ENCODE measurements at places on chromosomes 16 and 17.

DNA sequence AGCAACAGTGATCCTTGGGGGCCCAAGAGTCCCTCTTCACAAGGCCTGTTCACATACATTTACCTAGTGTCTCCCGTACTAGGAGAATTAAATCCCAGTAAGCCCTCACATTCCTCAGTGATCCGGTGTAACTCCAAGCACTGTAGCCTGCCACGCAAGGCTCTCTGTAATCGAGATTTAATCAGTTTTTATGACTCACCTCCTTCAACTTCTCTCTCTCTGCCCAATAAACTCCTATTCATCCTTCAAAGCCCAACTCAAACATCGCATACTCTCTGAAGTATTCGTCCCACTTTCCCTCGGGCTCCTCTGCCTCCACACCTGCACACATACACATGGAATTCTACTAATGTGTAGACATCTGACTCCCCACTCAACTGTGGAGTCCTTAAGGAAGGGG, 141.8 kb downstream of the CMIP start:
- no peak for DNase-seq

GRCh38 chr16:82954224-82954929, 327.6 kb downstream of the CDH13 start:
- DNase-seq = no peak

DNA sequence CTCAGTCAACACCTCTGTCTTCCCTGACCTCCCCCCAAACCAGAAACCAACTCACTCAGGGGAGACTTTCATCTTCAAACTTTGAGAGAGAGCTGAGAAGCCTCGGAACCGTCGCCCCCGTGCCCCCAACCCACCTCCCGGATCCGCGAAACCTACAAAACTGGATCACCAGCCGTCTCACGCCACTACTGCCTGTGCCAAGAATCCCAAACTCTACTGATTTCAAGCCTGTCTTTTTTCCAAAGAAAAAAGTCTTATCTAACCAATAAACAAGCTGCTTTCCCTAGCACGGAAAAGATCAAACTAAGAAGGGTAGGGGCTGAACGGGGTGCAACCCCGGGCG, 2.0 kb downstream of the AXIN2 start:
- DNase-seq = no peak

GRCh38 chr16:68715471-68715870, 21.6 kb upstream of the CDH1 start:
- no peak for DNase-seq

- no peak for DNase-seq
These were observed 1.4 kb downstream of the CDH11 start for GRCh38 chr16:65120461-65120830.

GRCh38 chr16:54073356-54073755, 213.2 kb downstream of the IRX3 start:
- DNase-seq = no peak

DNA sequence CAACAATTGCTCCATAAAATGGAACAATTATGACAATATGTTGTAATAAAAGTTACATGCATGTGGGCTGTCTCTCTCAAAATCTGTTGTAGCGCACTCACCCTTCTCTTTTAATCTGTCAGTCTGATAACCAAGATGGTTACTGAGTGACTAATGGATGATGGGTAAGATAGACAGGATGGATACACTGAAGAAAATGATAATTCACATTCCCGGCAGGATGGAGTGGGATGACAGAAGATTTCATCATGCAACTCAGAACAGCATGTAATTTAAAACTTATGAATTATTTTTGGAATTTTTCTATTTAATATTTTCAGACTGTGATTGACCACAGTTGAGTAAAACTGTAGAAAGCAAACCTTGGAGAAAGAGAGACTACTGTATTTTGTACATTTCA, 30.5 kb downstream of the CDH13 start:
- DNase-seq = no peak

GRCh38 chr17:39678340-39679116, 9.3 kb downstream of the PGAP3 start:
- DNase-seq = no peak

- no peak for DNase-seq
These were observed 74.5 kb downstream of the RAI1 start for GRCh38 chr17:17755715-17756114.

- no peak for DNase-seq
These were observed 582.9 kb upstream of the RBFOX1 start for GRCh38 chr16:6749698-6750097.

GRCh38 chr17:77537566-77537965, 396.8 kb downstream of the SEC14L1 start:
- no peak for DNase-seq

DNA sequence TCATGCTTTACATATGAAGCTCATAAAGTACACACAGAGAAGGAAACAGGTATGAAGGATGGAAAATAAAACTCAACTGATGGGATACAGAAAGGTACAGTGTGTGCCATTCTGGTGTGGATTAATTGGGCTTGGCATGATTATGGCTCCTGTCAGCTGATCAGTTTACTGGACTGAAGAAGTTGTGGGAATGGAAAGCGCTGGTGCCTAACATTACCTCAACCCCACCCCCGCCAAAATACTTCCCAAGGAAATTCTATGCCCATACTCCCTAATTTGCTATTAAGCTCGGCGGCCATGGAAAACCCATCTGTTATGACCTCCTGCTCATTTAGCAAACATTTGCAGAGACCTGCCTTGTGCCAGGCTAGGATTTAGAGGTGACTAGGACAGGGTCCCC, 16.6 kb upstream of the PMFBP1 start:
- no peak for DNase-seq

DNA sequence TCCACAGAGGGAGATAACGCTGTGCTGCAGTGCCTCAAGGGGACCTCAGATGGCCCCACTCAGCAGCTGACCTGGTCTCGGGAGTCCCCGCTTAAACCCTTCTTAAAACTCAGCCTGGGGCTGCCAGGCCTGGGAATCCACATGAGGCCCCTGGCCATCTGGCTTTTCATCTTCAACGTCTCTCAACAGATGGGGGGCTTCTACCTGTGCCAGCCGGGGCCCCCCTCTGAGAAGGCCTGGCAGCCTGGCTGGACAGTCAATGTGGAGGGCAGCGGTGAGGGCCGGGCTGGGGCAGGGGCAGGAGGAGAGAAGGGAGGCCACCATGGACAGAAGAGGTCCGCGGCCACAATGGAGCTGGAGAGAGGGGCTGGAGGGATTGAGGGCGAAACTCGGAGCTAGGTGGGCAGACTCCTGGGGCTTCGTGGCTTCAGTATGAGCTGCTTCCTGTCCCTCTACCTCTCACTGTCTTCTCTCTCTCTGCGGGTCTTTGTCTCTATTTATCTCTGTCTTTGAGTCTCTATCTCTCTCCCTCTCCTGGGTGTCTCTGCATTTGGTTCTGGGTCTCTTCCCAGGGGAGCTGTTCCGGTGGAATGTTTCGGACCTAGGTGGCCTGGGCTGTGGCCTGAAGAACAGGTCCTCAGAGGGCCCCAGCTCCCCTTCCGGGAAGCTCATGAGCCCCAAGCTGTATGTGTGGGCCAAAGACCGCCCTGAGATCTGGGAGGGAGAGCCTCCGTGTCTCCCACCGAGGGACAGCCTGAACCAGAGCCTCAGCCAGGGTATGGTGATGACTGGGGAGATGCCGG, 769 bp downstream of the CD19 start:
- DNase-seq = no peak

DNA sequence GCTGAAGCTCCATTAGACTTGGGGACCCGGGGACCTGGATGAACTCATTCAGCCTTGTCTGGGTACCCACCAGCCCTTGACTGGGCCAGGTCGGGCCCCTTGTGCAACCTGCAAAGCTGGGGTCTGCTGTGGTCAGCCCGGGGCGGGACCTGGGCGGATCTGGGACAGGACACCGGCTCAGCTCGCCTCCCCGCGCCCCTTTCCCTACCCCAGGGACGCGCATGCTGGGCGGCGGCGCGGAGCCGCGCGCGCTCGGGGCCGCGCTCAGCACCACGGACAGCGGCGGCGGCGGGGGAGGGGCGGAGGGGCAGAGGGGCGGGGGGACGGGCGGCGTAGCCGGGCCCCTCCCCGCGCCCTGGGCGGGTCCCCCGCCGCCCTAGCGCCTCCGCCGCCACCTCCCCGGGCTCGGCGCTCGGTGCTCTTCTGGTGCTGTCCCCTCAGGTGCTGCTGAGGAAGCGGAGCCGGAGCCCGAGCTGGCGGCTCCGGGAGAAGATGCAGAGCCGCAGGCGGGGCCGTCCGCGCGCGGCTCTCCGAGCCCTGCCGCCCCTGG, 7.4 kb downstream of the ACD start:
- no peak for DNase-seq

- no peak for DNase-seq
These were observed 180.8 kb downstream of the RBFOX1 start for GRCh38 chr16:7513429-7513828.

- DNase-seq = no peak
These were observed 148.9 kb upstream of the CIBAR2 start for GRCh38 chr16:85261204-85261603.
